ENCODE measurements at places on chromosomes 7 and 10.

DNA sequence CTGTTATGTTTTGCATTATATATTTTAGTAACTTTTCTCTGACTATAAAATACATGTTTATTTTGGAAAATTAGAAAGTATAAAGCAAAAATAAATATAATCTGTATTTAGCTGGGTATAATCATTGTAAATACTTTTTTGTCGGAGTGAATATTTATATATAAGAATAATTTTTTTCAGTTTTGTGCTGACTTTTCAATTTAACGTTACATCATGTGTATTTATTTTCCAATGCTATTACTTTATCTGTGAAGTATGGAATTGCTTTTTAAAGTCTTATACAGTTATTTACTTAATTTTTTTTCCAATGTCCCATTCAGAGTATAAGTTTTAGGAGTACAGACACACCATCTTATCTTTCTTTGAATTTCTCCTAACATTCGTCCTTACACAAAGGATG lies 15.2 kb downstream of the AP3M1 start:
- DNase-seq: no peak

GRCh38 chr10:74104996-74105395 lies 45.6 kb downstream of the AP3M1 start:
- DNase-seq: no peak

DNA sequence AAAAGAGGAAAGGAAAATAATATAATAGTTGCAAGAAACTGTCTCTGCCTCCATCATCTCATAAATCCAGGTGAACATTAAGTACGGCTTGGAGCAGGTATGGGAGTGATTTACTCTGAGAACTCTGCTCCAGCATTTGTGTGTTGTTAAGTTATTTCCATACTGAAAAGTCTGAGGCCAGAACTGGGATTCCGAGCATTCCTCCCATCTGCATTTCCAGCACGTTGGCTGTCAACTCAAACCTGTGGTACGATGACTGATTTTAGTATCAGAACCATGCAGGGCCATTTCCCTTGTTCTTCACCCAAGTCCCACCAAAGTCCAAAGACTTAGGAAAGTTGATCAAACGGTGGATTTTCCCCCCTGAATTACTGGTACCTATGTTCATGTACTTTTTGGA lies 104.9 kb downstream of the CREB5 start:
- no peak for DNase-seq

- no peak for DNase-seq
These were observed at the start of gene DLX6 for GRCh38 chr7:97005183-97006054. DLX6 (plus strand) TSS chr7:97005553; CDS start chr7:97005978, 425 bp downstream.

- no peak for DNase-seq
These were observed 9.3 kb downstream of the OSBPL3 start for GRCh38 chr7:24970676-24971075.

DNA sequence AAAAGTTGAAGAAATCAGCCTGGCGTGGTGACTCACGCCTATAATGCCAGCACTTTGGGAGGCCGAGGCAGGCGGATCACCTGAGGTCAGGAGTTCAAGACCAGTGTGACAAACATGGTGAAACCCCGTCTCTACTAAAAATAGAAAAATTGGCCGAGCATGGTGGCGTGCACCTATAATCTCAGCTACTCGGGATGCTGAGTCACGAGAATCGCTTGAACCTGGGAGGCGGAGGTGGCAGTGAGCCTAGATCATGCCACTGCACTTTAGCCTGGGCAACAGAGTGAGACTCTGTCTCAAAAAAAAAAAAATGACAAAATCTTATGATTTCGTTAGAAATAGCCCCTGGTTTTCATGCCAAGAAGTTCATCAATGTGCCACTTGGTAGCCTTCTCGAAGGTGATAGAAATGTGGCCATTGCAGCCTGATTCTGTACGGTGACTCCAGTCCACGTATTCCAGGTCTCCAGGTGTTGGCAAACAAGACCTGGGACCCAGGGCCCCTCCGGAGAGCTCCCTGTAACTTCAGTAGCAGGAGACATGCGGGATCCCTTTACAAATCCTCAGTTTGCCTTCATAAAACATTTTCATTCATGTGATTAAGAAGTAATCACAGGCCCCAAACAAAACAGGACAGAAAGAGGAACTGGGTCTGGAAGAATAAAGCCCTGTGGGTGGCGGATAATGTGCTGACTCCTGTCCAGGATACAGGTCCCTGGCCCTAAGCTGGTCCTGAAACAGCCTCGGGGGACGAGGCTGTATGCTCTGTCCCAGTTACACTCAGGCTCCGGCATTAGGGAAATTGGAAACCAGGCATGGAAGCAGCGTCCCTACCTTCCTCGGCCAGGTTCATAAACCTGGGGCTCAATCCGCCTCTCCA lies 207.3 kb upstream of the SH2B2 start:
- DNase-seq: no peak

GRCh38 chr10:34015700-34016099 lies 681.2 kb upstream of the NRP1 start:
- DNase-seq: no peak

DNA sequence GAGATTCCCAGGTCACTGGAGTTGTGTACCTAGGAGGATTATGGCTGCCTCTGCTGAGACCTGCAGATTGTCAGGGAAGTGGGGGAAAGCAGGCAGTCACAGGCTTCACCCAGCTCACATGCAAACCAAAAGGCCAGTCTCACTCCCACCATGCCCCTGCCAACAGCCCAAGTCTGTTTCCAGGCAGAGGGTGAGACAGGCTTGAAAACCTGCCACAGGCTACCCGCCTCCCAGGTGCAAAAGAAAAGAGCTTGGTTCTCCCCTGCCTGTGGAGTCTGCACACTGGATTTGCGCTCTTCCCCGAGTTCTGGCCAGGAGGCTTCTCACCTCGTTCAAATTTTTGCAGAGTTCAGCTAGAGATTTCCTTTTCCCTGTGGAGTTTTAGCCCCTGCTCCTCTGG lies 119.5 kb downstream of the RUNDC3B start:
- DNase-seq: no peak

DNA sequence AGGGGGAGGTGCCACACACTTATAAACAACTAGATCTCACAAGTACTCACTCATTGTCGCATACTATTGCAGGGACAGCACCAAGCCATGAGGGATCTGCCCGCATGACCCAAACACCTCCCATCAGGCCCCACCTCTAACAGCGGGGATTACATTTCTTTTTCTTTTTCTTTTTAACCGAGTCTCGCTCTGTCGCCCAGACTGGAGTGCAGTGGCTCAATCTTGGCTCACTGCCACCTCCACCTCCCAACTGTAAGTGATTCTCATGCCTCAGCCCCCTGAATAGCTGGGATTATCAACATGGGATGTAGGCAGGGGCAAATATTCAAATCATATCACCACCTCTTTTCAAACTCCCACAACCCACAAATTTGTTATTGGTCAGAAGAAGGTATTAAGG lies 76.7 kb downstream of the SKAP2 start:
- no peak for DNase-seq

DNA sequence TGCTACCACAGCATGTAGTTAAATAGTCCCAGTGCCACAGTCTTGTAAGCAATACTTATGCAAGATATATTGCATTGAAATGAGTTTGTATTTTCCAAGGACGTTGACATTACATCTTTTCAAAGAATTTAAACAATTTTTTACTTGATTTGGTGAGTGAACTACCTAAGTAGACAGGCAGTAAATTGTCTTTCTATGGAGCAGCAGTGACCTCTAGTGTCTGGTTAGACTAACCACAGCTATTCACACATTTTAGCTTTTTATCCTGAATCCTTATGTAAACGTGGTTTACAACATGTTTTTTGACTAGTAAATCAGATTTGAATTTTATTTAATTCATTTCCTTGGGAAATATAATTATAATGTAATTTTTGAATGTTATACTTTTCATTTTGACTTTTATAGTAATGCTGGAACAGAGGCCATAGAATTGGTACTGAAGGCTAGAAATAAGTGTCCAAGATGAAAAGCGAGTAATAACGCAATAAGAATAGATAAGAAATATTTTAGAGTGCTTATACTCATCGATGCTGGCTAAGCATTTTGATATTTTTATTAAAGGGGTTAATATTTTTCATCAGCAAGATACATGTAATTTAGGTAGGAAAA lies 5.6 kb downstream of the LRRTM3 start:
- no peak for DNase-seq

DNA sequence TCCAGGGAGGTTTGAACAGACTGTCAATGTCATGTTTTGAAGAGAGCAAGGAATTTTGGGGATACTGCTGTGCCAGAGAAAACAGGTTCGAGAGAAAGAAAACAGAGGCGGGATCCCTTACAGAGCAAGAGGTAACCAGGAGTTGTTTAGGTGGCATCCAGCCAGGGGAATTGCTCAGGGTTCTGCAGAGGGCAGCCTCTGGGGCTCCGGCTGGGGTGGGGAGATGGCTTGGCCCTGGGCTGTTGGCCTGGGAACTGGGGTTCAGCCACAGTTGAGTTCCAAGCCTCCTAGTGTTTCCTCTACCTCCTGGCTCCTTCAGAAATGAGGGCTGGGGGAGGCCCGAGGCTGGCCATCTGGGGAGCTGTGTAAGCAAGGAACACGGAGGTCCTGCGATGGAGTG lies 68.0 kb downstream of the CAMK1D start:
- DNase-seq: no peak

GRCh38 chr7:29484280-29484679 lies 79.4 kb upstream of the PRR15 start:
- DNase-seq: no peak

DNA sequence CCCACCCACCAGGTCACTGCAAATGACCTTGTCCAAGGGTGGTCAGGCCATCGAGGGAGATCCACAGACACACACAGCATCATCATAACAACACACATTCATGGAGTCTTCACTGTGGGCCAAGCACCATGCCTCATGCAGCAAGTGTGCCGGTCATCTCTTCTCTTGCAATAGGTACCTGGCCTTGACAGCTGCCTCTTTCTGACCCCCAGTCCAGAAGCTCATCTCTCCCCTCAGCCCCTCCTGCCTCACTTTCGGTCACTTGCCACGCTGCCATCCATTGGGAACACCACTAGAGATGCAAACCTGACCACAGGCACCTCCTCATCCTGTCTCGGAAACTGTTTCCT lies 75.9 kb downstream of the OAT start:
- DNase-seq: no peak

DNA sequence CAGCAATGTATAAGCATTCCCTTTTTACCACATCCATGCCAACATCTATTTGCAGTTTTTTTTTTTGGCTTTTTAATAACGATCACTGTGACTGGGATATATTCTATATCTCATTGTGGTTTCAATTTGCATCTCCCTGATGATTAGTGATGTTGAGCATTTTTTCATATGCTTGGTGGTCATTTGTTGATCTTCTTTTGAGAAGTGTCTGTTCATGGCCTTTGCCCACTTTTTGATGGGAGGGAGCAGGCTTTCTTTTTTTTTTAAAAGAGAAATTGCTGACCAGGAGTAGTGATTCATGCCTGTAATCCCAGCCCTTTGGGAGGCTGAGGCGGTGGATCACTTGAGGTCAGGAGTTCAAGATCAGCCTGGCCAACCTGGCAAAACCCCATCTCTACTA lies 4.0 kb downstream of the MUC17 start:
- no peak for DNase-seq

DNA sequence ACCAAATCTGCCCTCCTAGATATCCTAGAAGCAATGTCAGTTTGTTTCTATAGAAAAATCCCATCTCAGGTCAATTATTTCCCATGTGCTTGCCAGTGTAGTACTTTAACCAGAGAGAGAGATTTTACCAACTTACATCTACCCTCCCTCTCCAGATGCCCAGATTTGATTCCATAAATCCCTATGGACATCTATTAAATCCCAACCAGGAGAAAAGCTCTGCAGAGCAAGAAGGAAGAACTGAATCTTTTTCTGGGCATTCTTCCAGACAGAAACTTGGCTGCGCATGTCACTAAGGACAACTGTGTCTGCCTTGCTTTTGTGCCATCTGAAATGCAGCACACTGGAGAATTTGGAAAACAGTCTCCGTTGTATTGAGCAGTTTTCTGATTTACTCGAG lies 597.6 kb downstream of the SORCS1 start:
- DNase-seq: no peak

DNA sequence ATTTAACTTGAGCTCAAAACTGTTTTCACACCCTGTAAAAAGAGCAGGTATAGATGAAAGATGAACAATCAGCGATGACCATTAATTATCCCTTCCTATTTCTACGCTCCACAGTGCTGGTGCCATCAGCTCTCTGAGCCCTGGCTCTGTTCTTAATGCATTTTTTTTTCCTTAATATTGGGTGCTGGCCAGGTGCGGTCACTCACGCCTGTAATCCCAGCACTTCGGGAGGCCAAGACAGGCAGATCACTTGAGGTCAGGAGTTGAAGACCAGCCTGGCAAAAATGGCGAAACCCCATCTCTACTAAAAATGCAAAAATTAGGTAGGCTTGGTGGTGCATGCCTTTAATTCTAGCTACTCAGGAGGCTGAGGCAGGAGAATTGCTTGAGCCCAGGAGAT lies 4.2 kb downstream of the STEAP4 start:
- no peak for DNase-seq

GRCh38 chr10:96608805-96609204 lies 22.0 kb upstream of the TM9SF3 start:
- no peak for DNase-seq

DNA sequence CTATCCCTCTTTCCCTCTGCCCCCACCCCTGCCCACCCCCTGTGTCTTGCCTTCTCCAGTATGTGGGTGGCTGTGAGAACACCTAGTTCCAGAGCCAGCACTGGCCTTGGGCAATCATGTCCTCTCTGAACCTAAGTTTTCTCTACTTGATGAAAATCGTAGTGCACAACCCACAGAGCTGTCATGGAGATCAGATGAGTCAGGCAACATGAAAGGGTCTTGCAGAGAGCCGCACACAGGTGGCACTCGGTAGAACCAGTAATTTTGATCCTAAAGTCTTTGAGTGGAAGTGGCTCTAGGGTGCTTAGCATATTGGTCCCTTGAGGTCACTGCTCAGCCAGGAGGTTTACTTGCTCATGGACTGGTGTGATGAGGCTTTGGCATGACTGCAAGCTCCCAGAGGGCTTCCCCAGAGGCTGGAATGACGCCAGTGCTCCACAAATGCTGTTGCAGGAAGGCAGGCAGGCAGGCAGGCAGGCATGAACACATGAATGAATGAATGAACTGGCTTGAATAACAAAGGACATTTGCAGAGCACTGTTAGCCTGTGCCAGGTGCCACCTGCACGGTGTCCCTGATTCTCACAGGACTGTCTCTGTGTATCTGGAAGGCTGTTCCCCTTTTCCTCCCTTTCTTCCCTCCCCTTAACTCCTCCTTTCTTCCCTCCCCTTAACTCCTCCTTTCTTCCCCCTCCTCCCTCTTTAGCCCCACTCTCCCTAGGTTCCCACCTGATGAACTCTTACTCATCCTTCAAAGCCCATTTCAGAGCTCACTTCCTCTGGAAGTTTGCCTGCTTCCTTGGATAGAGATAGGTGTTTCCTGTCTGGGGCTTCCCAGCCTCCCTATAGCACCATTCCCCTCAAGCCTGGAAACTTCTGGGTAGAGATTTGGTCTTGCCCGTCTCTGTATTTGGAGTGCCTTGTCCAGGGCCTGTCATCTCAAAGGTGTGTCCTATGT lies 27.2 kb upstream of the CTBP2 start:
- DNase-seq: no peak

- no peak for DNase-seq
These were observed 64.7 kb upstream of the DUSP5 start for GRCh38 chr10:110432814-110433565.
